Germinal center (tissue), 1 donor: ENCODE measurements at places on chromosomes 1 and 21.

DNA sequence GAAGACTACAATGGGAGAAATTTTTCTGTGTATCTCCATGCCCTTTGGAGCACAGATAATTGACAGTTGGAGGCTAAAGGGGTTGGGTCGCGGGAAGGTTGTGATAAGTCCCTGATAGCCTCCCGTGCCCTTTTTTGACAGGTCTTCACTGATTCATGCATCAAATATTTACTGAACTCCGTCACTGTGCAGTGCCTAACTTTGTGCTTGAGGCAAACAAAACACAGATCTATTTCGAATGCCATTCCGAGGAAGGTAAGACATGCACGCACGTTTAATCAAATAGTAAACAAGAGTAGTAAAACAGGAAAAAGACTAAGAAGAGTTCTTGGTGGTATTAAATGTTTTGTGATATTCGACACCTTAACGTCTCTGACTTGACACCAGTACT lies 494 bp upstream of the PIP5K1A start:
- no peak for DNase-seq

GRCh38 chr1:205626216-205626615 lies 5.6 kb downstream of the ELK4 start:
- peak; percentile 8 for DNase-seq

DNA sequence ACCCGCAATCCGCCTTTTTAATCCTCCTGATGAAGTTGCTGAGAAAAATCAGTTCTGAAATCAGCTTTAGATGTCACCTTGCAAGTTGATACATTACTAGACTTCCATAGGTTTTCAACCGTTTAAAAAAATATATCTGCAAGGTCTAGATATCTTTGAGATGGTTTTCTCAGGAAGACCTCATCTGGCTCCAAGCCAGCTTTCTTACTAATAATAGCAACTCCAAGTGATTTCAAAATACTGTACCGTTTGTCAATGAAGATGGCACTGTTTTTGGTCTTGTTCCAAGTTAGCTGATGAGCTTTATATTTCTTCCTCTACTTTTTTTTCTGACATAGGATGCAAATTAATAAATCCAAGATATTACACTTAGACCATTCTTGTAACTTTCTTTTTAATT lies 40.3 kb downstream of the LRRC8C start:
- no peak for DNase-seq

GRCh38 chr1:114492978-114493377 lies 18.0 kb downstream of the TRIM33 start:
- DNase-seq = no peak

- no peak for DNase-seq
These were observed 12.7 kb downstream of the PAX7 start for GRCh38 chr1:18643154-18644012.

DNA sequence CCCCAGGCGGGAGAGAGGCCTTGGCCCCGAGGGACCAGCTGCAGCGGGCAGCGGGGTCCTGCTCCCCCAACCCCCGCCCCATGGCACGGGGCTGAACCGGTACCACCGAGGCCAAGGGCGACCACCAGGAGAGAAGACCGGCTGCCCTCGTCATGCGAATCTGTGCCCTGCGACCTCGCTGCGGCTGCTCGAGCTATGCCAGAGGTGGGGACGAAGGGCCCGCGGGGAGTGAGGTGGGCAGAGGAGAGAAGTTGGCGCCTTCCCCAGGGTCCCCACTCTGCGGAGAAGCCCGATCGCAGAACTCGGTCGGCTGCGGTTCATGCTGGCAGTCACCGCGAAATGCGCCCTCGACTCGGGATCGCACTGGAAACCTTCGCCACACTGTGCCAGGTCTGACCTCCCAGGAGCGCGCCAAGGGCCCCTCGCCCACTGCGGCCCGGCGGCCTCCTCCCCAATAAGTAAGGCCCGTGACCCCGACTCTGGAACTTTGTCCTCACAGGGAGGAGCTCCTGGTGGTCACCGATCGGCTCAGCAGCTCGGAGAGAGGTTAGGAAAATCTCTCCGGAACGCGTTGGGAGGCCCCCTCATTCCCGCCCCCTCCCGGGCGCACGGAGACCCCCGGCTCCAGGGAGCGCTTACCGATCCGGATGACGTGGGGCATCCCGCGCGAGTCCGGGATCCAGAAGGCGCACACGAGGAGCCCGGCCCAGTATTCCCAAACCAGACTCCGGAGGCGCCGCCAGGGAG lies 787 bp downstream of the GRIK3 start:
- DNase-seq = no peak
